ENCODE measurements at places on chromosomes 12 and 14.

GRCh38 chr12:78226763-78227162 lies 396.1 kb downstream of the NAV3 start:
- DNase-seq, result no peak

- no peak for DNase-seq
Observed at GRCh38 chr14:49950275-49951228, 57.7 kb downstream of the ARF6 start.

DNA sequence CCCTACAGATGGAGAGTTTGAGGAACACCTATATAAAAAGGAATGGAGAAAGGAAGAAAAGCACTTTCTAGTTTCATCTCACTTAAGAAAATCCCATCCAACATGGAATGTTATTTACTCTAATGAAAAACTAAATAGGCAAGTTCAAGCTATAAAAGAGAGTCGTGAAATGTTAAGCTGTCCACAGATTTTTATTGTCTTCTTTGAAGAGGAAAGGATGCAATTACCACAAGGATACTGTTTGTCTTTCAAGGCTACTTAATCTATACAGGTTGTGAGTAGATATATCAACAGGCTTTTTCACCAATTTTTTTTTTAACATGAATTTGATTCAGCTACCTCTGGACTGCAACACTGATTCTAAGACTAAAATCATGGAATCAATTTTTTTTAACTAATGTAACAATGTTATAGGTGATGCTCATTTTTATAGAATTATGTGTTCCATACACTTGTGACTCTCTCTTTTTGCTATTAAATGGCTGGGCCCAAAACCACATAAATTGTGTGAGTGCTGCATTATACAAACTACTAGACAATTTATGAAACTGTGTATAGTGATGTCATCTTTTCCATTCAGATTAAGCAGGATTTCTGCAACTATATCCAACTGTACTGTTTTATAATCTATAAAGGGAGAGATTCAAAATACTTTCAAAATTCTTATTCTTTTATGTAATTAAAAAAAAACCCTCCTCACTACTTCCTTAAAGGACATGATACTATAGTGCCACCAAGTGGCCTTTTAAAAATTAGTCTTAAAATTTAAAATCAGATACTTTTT lies 26.8 kb upstream of the BMAL2 start:
- DNase-seq, result no peak

- no peak for DNase-seq
Observed at GRCh38 chr12:65296508-65297265, 18.2 kb downstream of the MSRB3 start.

- DNase-seq, result no peak
Observed at GRCh38 chr14:74133833-74134481, 49.2 kb downstream of the LIN52 start.

- DNase-seq, result no peak
Observed at GRCh38 chr12:127178463-127178862, 1088.5 kb upstream of the TMEM132C start.

GRCh38 chr12:106841510-106842302 lies 67.2 kb downstream of the RIC8B start:
- peak; percentile 45 for DNase-seq

GRCh38 chr12:130031571-130032189 lies 127.9 kb upstream of the TMEM132D start:
- DNase-seq, result no peak

- no peak for DNase-seq
Observed at GRCh38 chr14:23145794-23146350, 26.8 kb upstream of the CEBPE start.

DNA sequence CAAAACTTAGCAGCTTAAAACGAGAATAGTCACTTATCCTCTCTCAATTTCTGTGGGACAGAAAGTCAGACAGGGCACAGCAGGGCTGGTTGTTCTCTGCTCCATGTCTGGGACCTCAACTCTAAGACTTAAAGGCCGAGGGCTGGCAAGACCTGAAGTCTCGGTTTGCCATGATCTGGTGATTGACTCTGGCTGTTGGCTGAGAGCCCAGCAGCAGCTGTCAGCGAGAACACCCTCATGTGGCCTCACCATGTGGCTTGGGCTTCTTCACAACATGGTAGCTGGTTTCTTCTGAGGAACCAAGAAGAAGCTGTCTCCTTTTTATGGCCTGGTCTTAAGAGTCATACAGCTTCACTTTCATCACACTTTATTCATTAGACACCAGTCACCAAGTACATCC lies 1.7 kb upstream of the VASH1 start:
- DNase-seq, result no peak

GRCh38 chr14:49962621-49963020 lies 69.7 kb downstream of the ARF6 start:
- no peak for DNase-seq

DNA sequence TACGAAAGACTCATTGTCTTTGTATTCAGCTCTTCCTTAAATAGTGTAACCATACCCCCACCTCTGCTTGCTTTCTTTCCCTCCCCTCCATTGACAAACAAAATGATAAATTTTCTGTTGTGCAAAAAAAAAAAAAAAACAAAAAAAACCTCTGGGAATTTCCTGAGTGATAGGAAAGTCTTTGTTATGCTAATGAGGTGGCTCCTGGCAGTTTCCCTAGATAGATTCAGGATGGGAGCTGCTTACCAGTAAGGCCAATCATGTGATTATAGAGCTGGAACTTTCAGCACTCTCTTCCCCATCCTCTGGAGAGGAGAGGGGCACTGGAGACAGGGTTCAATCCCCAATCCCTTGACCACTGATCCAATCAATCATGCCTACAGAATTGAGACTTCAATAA lies 120.5 kb downstream of the NUAK1 start:
- DNase-seq, result no peak

DNA sequence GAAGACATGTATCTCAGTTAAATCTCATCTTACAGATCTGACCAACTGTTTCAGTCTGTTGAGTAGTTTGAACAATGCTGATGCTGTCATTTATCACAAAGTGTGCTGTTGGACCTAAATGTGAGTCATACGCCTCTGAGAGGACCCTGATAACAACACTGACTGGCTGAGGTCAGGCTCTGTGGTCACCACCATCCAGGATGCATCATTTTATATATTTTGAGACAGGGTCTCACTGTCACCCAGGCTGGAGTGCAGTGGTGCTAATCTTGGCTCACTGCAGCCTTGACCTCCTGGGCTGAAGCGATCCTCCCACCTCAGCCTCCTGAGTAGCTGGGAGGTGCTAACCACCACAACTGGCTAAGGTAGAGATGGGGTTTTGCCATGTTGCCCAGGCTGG lies 181.0 kb upstream of the RGS6 start:
- DNase-seq, result no peak

- no peak for DNase-seq
Observed at GRCh38 chr14:75301666-75302325, 23.2 kb downstream of the FOS start.

GRCh38 chr14:100302616-100303015 lies 3.6 kb downstream of the SLC25A29 start:
- DNase-seq, result no peak

- no peak for DNase-seq
Observed at GRCh38 chr12:25745281-25745680, 192.2 kb upstream of the LMNTD1 start.

GRCh38 chr14:55450987-55451386 lies 10.6 kb upstream of the TBPL2 start:
- no peak for DNase-seq

DNA sequence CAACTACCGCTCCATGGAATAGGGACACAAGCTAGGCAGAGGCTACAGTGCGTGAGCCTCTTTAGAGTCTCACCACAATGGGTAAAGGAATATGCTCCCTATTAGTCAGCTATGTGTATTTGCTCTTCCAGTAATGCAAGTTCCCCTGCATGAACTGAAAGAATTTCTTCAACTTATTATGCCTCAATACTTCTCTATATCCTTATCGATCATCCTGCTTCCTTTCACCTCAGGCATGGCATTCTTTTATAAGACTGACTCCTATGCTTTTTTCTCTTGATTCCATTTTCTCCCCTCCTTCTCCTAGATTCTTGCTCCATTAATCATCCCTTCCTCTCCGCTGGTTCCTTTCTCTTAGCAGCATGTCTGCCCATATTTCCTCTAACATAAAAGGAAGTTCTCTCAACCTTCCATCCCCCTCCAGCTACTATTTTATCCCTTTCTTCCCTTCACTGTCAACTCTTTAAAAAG lies 94.5 kb upstream of the CPM start:
- no peak for DNase-seq

- DNase-seq, result no peak
Observed at GRCh38 chr14:65414961-65415589, 2.5 kb downstream of the FUT8 start.

DNA sequence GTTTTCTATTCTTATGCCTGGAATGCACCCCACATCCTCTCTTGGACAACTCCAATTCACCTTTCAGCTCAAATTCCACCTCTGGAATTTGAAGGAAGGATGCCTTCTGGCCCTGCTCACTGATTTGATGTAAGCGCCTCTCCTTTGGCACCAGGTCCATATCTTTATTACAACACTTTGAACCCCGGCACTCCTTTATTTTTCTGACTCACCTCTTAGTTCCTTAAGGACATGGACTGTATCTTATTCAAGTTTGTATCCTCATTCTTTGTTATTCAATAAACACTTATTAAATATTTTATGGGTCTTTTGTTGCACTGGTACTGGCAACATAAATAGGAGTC lies 3.1 kb downstream of the GALC start:
- no peak for DNase-seq

- no peak for DNase-seq
Observed at GRCh38 chr12:22971247-22971646, 346.3 kb downstream of the ETNK1 start.

GRCh38 chr12:41856228-41856627 lies 288.4 kb downstream of the GXYLT1 start:
- no peak for DNase-seq

GRCh38 chr12:66111605-66112004 lies 18.9 kb downstream of the LLPH start:
- DNase-seq, result no peak

- DNase-seq, result no peak
Observed at GRCh38 chr12:42468341-42468821, 121.2 kb downstream of the PRICKLE1 start.

- DNase-seq, result no peak
Observed at GRCh38 chr12:3255057-3255456, 177.9 kb downstream of the TSPAN9 start.

- no peak for DNase-seq
Observed at GRCh38 chr12:18332173-18332572, 70.9 kb downstream of the PIK3C2G start.

DNA sequence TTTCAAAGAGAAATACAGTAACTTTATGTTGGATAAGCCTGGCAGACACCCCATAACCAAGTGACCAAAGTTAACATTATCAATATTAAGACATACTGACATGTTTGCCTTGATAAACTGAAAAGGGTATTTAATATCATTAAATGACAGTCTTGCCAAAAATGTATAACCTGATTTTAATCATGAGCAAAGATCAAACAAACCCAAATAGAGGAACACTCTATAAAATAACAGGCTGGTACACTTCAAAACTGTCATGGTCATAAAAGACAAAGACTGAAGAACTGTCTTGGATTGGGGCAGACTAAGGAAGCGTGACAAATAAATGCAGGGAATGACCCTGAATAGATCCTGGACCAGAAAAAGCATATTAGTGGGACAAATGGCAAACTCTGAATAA lies 64.0 kb downstream of the AKAP6 start:
- DNase-seq, result no peak

- no peak for DNase-seq
Observed at GRCh38 chr12:106332536-106332935, 25.0 kb upstream of the POLR3B start.

GRCh38 chr14:72315714-72316113 lies 383.5 kb downstream of the RGS6 start:
- DNase-seq, result no peak

GRCh38 chr14:98503086-98503815 lies 768.7 kb downstream of the BCL11B start:
- no peak for DNase-seq

- DNase-seq, result no peak
Observed at GRCh38 chr14:58739674-58740073, 101.9 kb downstream of the DACT1 start.

- DNase-seq, result no peak
Observed at GRCh38 chr12:28096649-28097048, 93.6 kb upstream of the CCDC91 start.

DNA sequence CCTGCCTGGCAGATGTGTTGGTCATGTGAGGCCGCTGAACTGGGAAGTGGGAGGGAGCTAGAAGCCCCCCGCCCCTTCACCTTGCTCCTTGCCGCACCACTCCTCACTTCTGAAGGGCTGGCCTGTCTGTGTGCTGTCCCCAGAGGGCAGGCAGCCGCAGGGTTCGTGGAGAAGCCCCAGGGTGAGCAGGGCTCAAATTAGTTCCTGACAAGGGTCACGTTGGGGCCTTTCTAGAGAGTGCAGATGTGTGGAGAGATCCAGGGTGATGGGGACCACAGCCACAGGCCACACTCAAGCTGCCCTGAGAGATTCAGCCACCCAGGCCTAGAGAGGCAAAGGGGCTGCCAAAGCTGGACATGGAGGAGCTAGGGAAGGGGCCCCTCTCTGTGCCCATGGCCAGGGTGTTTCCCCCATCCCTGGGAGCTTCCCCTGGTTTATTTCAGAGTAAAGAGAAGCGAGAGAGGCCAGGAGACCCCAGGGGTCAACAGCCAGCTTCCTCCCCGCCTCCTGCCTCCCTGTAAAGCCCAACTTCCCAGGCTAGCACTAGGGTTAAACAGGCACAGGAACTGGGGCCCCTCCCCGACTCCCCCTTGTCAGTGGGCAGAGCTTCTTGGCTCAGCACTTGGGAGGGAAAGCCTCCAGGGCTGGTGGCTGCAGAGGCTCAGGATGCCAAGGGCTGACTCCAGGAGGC lies 16.2 kb downstream of the SLC25A29 start:
- DNase-seq, result no peak

DNA sequence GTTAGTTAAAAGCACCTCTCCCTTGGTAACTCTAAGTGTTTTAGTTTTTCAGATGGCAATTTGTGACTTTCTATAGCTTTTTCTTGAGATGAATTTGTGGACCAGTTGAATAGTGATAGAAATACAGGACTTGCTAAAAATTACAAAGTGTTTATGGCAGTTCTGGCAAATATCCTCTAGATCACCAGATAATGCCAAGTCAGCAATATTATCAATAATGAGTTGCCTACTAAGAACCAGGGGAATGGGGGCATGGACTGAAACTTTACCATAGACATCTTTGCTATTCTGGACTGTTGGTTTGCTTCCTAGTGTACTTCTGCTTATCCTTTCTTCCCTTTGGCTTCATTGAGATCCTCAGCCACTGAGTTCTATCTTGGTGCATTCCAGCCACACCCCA lies 584.2 kb downstream of the DIO2 start:
- DNase-seq, result no peak

GRCh38 chr12:94149781-94150239 lies 1.4 kb downstream of the PLXNC1 start:
- DNase-seq, result no peak

Data from NCI-H2081 treated with DMSO at 0.1 percent for 48 hours (cell line).